ENCODE measurements at places on chromosomes 11 and 22. TPM values are rescaled to one million over a fixed set of nuclear protein-coding genes. Genes with fewer than 3 reads are reported as not detected.

The DNAJC4 gene
- 14.2 TPM for total RNA-seq

The SUSD2 gene
- total RNA-seq, result not detected

DNA sequence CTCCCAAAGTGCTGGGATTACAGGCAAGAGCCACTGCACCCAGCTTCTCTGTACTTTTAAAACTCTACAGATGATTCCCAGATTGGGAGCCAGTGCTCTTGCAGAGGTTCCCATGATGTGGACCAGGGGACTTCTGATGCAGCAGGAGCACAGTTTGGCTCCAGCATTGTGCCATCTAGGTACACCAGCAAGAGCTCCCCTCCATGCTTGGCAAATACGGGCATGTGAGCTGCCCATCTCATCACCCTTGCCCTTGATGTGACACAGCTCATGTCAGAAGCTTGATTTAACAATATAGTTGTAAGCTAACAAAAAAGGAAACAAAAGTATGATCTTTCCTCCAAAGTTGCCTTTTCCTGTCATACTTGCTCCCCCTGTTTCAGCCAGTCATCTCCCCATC lies 28.7 kb downstream of the SNU13 start:
- no peak for DNase-seq

The DBX1 gene
- not detected for total RNA-seq

DNA sequence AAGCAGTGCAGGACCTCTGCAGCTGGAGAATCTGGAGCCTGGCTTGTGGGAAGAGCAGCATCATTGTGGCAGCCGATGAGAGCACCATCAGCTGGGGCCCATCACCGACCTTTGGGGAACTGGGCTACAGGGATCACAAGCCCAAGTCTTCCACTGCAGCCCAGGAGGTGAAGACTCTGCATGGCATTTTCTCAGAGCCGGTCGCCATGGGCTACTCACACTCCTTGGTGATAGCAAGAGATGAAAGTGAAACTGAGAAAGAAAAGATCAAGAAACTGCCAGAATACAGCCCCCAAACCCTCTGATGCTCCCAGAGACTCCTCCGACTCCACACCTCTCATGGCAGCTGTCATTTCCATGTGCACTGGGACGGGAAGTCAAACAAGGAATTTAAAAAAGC lies 35.6 kb downstream of the ASRGL1 start:
- no peak for DNase-seq

The OR6A2 gene
- not detected for total RNA-seq

GRCh38 chr11:46315033-46315738 lies 32.1 kb upstream of the DGKZ start:
- DNase-seq, result peak; percentile 63

DNA sequence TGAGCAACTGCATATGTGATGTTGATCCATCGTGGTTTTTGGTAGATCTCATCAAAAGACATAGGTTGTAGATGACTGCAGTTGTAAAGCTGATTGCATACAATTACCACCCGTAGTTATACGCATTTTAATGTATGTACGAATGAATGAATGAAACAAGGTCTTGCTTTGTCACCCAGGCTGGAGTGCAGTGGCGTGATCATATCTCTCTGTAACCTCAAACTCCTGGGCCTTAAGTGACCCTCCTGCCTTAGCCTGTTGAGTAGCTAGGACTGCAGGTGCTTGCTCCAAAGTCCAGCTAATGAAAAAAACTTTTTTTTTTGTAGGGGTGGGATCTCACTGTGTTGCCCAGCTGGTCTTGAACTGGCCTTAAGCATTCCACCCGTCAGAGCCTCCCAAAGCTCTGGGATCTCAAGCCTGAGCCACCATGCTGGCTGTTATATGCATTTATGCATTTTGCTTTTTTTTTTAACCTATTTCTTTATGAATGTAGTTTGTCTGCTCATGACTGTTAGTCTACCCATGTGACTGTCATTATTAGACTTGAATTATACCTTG lies 53.5 kb downstream of the PPP6R3 start:
- DNase-seq, result no peak

DNA sequence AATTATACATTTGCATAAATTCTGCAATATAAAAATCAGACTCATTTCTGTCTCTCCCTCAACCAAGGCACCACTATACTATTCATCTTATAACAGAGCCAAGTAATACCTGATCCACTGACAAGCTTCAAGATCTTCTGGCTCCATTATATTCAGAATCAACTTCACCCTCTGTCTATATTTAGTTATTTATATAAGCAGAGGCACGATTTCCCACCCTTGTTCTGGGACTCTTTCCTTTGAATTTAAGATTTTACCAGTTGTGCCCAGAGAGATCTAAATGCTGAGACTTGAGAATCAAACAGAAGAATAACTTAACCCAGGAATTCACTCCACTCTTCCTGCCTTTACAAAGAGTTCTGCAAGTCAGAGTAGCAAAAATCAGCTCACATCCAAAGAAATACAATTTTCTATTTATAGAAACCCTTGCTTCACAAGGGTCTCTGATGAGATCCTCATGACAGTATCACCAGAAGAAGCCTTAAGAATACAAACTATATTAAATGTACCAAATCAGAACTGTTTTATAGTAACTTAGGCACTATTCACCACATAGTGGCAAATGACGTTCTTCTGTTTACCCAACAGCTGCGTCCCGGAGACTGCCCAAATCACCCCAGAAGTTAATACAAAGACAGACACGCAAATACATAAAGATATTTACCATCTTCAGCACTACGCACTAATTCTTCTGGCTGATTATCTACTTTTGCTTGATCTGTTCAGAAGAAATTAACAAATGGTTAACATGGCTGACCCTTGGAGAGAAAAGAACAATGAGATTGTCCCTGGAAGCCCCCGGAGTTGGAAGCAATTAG lies 32.3 kb upstream of the CCDC89 start:
- no peak for DNase-seq

DNA sequence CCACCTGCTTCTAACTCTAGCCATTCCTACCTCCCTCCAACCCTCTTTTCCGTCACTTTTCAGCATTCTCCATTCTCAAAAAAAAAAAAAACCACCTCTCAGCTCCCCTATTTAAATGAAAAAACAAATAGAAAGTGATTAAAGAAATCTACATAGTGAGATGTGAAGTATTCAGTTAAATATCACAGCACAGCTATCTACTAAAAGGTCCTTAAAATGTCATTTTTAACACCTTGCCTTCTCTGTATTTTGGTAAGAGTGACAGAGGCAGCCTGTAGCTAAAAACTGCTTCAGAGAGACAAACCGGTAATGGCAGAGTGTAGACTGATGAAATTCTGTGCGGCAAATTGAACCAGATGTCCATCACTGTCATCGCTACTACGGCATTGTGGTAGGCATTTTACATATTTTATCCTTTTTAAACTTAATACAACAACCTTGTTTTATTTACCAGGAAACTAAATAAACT lies 346 bp upstream of the ALG9 start:
- DNase-seq, result no peak

- no peak for DNase-seq
Observed at GRCh38 chr11:16356057-16356760, at the start of gene SOX6. TSS of gene SOX6 (minus strand) at chr11:16356546. CDS start at chr11:16341248, 15,298 bp downstream.

GRCh38 chr11:69086152-69087132 lies 37.7 kb downstream of the TPCN2 start:
- no peak for DNase-seq

GRCh38 chr11:134856056-134856971 lies 444.3 kb upstream of the B3GAT1 start:
- no peak for DNase-seq

GRCh38 chr11:123286761-123287160 lies 91.7 kb upstream of the CLMP start:
- no peak for DNase-seq

The CD3G gene
- total RNA-seq, result not detected
